Stimulated activated CD8-positive, alpha-beta memory T cell treated with anti-CD3 and anti-CD28 coated beads, Interleukin-7, amount 100 ng/mL, for 4 hours (primary cell): ENCODE measurements at places on chromosomes 1 and 21.

GRCh38 chr1:159250638-159251216 lies 46.1 kb downstream of the ACKR1 start:
- no peak for DNase-seq

DNA sequence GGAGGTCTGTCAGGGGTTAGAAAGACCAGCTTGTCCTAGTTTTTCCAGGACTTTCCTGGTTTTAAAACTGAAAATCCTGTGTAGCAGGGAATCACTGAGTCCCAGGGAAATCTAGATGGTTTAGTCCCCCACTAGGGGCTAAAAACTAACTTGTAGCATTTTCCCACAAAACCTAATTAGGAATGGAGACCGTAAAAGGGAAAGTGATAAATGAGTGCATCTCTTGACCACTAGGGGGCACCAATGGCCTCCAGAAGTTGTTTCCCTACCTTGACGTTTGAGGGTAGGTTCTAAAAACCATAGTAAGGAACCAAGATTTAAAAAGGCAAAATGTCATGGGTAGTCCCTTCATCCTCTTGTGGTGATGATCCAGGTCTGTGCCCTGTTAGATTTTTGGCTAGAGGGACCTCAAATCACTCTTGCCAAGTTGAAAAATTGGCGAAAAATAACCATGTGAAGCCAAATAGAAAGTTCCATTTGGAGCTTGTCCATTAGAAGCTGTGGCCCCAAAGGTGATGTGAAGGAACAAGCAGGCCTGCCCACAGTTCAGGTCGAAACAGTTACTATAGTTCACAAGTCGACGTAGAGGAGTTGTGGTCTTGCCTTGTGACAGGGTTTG lies 24.5 kb downstream of the CLIC6 start:
- DNase-seq, result no peak

DNA sequence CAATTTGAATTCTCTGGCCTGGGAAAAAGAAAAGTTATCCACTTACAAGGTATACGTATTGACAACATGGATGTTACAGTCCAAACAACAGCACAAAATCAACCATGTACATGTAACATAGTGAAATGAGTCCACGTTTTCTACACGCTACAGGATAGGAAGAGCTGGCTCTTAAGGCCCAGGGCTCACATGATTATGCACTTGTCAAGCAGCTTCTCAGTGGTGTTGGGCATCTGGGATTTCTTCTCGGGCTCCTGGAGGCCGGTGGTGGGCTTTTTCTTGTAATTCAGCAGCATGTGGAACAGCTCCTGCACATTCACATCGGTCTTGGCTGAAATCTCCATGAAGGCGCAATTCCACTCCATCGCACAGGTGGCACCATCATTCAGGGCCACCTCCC lies 4.0 kb downstream of the DIRAS3 start:
- DNase-seq, result no peak

DNA sequence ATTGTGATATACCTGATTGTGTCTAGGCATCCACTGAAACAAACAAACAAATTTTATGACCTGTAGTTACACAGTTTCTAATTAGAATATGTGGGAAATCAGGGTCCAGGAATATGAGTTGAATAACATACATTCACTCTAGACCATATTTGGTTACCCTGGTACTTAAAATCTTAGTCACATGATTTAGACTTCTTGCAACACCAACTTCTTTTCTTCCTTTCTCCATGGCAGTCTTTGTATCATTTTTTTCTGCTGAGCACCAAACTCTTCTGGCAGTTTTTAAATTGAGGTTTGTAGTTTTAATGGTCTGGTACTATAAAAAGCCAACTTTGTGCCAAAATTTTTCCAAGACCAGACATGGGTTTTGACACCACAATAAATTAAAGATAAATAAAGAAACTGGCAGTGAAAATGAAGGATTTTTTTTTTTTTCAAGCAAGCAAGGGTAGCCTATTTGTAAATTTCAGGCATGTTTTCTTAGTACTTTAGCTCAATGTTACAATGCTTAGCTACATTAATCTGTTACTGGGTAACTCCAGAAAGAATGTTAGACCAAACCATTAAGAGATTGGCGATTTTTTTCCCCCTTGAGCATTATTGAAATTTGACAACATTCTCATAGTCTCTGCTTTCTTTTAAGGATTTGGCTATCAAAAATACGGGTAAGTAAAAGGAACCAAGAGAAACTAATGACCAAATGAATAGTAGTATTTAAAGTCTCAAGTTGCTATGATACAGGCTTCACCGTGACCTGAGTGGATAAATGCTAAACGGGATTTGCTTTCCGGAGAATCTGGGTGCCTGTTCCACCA lies 108.5 kb downstream of the NFIA start:
- no peak for DNase-seq

- DNase-seq, result no peak
Observed at GRCh38 chr1:40936931-40937339, 42.6 kb upstream of the CTPS1 start.

- DNase-seq, result peak; percentile 60
Observed at GRCh38 chr1:151839457-151840403, at the start of gene C2CD4D. C2CD4D (minus strand) TSS chr1:151839820; CDS start chr1:151838989, 831 bp downstream.

DNA sequence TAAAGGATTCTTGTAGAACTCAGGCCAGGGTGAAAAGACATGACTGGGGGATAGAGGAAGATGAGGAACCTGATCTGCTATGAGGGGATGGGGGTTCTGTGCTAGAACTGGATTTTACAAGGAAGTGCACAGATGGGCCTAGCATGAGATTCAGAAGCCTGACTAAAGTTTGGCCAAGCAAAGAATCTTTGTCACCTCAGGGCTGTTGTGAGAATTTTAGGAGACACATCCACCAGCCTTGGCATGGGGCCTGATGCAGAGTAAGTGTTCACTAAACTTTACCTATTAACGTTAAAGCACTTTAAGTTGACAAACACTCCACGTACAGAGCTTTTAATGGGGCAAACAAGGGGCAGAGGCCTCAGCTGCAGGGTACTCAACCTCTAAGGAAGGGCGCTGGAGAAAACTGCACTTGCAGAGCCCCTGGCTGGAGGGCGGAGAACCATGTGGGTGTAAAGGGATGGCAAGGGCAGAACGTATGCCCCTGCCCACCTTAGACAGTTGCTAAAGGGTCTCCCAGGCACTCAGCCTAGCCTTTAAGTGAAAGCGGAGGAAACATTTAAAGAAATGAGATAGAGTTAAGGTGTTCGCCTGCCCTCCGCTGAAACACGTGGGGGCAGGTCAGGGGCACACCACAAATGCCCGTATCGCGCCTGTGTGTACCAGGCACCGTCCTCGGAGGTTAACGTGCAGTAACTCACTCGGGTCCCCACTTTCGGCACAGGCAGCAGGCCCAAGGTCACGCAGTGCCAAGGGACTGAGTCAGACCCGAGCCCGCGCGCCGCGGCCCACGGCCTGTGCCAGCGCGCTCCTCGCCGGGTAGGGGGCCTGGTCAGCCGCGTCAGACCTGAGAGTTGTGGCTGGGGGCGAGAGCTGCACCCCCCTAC lies 990 bp upstream of the MRPS6 start:
- no peak for DNase-seq

DNA sequence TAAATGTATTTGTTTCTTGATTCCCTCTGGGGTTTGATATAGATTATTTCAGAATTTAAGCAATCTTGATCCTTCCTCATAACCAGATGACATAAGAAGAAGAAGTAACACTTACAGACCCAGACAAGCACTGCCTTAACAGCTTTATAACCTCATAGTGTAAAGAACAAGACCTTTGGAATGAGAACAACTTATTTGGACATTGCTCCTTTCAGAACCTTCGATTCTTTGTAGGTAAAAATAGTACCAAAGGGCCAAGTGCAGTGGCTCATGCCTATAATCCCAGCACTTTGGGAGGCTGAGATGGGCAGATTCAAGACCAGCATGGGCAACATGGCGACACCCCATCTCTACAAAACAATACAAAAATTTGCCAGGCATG lies 15.0 kb downstream of the TM2D1 start:
- DNase-seq, result no peak

DNA sequence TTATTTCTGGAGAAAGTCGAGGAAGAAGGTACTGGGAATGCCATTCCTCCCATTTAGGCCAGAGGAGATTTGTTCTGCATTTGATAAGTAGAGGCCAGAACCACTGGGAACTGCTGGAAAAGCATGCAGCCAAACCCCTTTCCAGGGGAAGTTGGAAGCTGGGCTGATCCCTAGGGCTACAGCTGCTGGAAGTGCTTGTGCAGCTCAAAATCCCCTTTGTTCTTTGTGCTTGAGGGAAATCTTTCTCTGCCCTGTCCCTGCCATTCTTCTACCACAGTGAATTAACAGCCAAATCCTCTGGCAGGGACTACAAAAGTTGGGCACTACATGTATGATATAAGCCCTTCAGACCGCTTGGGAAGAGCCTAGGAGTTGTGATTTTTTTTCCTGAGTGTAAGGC lies 734.1 kb downstream of the LRRIQ3 start:
- DNase-seq, result no peak

DNA sequence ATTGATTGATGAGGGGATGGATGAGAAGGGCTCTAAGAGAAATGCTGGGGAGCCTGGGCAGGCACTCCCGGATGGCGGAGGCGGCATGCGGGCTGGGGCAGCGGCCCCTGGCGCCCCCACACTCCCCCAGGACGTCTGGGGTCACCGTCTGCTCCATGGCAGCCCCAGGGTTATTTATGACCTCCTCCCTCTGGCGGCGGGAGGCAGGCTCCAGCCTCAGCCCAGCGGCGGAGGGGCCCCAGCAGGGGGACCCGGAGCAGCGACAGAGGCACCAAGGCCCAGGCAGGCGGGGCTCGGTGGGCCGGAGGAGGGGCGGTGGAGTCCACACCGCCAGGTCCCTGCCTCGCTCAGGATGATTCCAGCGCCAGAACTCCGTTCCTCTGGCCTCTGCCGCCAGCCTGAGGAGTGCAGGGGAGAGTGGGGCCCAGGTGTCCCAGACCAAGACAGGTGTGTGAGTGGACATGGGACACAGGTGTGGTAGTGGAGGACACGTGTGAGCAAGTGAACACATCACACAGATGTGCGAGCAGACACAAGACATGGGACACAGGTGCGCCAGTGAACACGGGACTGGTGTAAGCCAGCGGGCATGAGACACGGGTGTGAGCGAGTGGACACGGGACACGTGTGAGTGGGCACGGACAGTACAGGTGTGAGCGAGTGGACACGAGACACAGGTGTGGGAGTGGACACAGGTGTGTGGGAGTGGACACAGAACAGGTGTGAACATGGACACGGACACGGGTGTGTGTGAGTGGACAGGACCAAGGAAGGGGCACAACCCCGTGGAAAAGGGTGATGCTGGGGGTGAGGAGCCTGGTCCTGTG lies 2.5 kb upstream of the SAMD11 start:
- no peak for DNase-seq

- no peak for DNase-seq
Observed at GRCh38 chr1:18347559-18347958, 133.2 kb upstream of the KLHDC7A start.

DNA sequence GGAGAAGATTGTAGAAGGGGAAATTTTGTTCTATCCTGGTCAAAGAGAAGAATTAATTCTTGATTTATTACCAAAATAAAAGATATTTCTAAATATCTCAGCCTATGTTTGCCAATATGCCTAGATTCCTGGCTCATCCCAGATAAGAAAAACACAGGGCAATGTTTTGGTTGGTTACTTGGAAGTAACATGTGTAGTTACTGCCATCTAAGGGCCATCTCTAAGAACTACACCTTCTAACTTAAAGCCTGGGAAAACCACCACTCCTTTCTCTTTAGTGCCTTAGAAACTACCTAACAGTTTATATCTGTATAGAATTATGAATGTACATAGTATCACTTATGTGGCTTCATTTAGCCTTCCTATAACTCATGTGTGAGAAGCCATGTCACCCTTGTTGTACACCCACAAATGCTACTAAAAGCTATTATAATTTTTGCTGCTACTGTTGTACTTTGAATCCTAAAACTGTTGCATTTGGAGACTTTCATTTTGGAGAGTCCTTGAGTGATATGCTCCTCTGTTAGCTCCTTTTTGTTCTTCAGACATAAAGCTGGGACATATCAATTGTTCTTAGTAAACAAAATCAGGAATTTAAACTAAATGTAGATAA lies 4.5 kb downstream of the AIM2 start:
- no peak for DNase-seq

DNA sequence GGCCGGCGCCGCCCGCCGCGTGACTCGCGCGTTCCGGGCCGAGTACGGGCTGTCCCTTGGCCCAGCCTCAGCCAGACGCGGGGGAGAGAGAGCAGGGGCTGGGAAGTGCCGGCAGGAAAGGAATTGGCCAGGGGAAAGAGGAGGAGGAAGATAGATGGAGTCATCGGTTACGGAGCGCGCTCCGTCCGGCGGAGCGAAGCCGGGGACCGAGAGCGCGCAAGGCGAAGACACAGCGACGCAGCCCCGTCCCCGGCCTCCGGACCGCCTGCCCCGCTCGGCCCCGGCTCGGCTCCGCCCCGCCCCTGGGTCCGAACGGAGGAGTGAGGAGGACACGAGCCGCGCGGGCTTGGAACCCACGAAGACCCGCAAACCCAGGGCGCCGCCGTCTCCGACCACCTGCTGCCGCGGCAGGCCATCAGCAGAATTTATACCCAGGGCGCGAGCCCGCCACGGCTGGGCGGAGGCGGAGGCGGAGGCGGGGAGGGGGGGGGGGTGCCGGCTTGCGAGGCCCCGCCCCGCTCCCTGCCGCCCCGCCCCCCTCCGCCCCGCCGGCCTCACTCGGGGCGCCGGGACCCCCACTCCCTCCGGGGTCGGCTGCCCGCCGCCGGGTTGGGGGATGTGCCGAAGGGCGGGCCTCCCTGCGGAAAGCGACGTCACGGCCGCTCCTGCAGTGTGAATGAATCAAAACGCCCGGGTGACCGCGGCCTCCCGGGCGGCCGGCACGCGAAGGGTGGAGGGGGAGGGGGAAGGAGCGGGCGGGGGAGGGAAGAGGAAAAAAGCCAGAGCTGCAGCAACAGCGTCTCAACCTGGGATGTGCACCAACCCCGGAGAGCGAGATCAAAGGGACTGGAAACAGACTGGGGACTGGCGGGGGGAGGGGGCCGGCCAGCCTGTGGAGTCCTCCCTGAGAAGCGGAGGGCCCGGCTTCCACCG lies at the start of gene LHX4:
Gene LHX4 (plus strand): TSS at position 782 of the 933 bp plus-strand sequence. CDS start 266 bp downstream, outside the sequence.
- no peak for DNase-seq

DNA sequence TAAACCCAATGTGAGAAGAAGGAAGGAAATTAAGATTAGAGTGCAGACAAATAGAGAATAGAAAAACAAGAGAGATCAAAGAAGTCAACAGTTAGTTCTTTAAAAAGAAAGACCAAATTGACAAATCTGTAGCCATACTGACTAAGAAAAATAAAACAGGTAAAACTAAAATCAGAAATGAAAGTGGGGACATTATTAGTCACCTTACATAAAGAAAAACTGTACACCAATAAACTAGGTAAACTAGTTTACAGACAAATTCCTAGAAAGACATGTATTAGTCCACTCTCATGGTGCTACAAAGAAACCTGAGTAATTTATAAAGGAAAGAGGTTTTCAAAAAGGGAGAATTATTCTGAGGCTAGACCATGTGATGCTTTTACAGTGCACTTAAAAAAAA lies 22.3 kb downstream of the BLZF1 start:
- no peak for DNase-seq

DNA sequence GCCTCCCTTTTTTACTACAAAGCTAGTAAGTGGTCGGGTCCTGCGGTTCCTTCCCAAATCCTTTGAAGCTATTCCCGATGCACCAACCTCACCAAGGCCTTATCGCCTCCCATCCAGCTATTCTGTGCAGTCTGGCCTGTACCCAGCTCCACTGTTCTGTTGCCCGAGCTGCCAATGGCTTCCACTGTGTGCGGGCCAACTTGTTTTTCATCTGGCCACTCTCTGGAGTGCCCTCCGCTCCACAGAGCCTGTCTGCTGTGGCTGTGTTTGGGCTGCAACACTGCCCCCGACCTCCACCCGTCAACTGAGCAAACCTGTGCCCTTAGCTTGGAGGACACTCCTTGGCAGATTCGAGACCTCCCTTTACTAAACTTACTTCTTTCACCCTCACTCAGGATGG lies 125.0 kb downstream of the KIAA0319L start:
- DNase-seq, result no peak

- no peak for DNase-seq
Observed at GRCh38 chr1:248316796-248317195, 7.6 kb downstream of the OR2M7 start.
